ENCODE measurements at places on chromosomes 1 and 21. TPM values are rescaled to one million over a fixed set of nuclear protein-coding genes. Genes with fewer than 3 reads are reported as not detected.

- DNase-seq = no peak
Measured at GRCh38 chr21:32889596-32889995, 118.0 kb upstream of the PAXBP1 start.

Gene TEKT2
- total RNA-seq = not detected

Gene PCSK9
- total RNA-seq = 0.05 TPM

- no peak for DNase-seq
Measured at GRCh38 chr1:228920831-228921230, 185.6 kb downstream of the RHOU start.

Gene OR10K2
- not detected for total RNA-seq

DNA sequence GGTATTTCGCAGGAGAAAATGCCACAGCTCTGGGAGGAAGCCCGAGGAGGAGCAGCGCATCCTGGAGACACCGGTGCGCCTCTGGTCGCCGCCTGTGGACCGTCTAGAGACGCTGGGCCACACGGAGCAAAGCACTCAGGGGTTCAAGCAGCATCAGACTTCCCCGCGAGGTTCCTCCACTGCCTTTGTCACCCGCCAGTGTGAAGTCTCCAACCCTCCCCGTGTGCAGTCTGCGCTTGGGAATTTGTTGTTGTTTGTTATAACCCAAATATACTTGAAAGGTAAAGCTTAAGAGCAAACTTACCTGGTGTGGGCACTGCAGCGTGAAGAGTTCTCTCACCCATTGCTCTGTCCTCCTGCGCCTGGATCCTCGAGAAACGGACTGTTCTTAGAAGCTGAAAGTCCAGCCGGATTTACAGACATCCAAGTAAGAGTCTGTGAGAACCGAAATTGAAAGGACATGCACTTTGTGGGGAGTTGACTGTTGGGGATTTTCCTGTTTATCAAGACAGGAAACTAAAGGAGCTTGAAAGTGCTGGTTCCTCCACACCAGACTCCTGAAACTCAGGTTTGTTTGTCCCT lies at the start of gene GBP4:
Gene GBP4, minus strand, starts transcription at position 452 of the 582 bp plus-strand sequence. Its CDS starts 108 bp downstream, at position 344.
- peak; percentile 59 for DNase-seq

- no peak for DNase-seq
Measured at GRCh38 chr21:45094412-45094811, 20.0 kb downstream of the ADARB1 start.

GRCh38 chr1:180402001-180402400 lies 100.4 kb downstream of the ACBD6 start:
- DNase-seq = no peak

Gene GPR61
- not detected for total RNA-seq

Measured in activated CD4-positive, alpha-beta memory T cell treated with anti-CD3 and anti-CD28 coated beads, Interleukin-2, amount 10 ng/mL, durations not matched to agents 7 days and 5 days (primary cell).